ENCODE measurements at places on chromosomes 11 and 22.

DNA sequence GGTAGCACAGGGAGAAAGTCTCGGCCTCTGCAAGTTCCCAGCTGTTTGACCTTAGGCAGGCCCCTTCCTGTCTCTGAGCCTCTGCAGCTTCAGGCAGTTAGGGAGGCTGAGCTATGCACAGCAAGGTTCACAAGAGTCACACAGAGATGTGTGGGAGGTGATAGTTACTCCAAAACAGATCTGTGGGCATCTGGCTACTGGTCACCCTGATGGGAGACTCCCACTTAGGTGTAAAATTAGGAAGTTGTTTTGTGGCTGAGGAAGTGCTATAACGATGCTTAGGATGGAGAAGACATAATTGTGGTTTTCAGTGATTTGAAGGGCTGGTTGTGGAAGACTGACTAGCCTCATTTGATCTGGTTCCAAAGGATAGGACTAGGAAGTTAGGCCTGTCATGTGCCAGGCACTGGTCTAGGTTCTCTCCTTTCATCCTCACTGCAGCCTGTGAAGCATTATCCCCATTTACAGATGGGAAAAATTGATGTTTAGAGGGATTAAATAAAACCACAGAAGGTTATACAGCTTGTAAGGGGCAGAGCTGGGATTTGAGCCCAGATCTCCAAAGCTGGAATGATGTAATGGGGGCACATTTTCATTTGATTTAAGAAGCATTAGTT lies 13.5 kb downstream of the ACO2 start:
- no peak for DNase-seq

- DNase-seq: no peak
Observed at GRCh38 chr22:27772081-27772983, 29.2 kb downstream of the MN1 start.

GRCh38 chr22:25779426-25779825 lies 37.4 kb downstream of the MYO18B start:
- no peak for DNase-seq

DNA sequence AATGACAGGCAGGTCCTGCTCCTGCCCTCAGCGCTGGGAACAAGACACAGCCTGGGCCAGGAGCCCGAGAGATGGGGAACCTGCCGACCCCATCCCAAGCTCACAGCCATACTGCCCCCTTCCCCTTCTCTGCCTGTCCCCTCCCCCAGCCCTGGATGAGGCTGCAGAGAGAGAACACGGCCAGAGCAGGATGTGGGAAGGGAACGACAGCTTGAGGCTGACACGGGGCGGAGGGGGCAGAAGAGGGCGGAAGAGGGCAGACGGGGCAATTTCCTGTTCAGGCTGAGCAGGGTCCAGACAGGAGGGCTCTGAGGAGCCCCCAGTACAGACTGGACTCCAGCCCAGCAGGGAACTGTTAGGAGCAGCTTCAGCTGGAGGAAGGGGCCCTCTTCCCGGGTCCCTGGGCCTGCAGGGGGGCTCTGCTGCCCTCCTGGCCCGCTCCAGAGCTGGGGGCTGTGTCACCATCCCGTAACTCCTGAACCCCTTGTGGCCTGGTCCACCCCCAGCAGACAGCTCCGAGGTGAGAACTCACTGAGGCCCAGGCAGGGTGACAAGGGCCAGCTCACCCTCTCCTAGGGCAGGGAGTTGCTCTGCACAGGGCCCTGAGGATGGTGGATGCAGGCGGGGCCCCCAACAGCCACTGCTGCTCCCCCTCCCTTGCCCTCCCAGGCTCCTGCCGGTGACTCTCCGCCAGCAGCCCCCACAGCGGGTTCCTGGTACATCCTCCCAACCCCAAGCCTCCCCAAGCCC lies 5.7 kb downstream of the CTSD start:
- peak; percentile 68 for DNase-seq

- no peak for DNase-seq
Observed at GRCh38 chr11:134890446-134890845, 478.4 kb upstream of the B3GAT1 start.

DNA sequence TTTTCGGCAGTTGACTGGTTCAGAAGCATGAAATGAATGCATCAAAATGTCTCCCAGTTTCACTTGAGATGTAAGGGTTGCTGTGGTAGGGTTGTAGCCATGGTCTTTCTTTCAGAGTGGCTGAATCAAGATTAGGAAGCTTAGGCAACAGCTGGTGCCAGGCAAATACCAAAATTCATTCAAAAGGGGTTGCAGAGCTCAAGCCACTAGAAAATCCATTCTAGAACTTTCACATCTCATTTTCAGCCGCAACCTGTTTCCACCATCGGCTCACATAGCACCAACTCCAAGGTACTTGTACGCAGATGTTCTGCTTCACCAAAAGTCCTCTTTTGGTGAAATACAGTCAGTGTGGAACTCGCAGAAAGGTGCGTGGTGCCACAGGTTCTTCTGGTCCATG lies 40.5 kb upstream of the STK33 start:
- no peak for DNase-seq

DNA sequence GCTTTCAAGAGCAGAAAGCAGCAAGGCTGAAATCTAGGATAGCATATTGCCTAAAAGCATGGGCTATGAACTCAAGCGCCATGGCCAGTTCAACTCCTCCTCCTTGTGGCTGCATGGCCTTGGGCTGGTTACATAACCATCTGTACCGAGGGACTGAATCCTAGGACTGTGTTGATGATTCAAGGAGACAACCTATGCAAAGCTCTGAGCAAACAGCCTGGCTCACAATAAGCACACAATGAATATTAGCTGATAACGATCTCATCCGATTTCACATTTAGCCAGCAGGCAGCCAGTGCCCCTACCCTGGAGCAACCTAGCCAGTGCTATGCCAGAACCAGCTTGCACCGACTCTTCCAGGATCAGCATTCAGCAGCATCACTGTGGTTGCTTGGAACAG lies 698.4 kb downstream of the TBC1D22A start:
- DNase-seq: no peak

DNA sequence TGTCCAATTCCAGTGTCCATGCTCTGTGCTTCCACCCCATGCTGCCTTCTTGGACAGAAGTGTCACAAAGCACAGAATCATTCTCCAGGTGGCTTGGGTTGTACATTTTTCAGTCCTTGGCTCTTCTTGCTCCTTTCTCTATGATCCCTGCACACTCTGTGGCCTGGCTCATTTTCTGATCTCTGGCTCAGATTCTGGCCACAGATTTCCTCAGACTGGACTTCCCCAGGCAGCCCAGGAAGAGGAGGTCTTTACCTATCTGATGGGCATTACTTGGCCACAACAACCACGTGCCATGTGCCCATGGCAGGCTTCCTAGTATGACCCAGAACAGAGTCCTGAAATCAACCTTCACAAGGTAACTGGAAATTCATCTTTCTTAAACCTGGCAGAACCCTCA lies 27.2 kb downstream of the SYTL2 start:
- no peak for DNase-seq

GRCh38 chr22:33219648-33220384 lies 161.6 kb upstream of the SYN3 start:
- no peak for DNase-seq

GRCh38 chr22:21951931-21952465 lies 650 bp downstream of the PPM1F start:
- peak; percentile 37 for DNase-seq

GRCh38 chr11:19102521-19102900 lies 14.5 kb upstream of the ZDHHC13 start:
- DNase-seq: no peak

DNA sequence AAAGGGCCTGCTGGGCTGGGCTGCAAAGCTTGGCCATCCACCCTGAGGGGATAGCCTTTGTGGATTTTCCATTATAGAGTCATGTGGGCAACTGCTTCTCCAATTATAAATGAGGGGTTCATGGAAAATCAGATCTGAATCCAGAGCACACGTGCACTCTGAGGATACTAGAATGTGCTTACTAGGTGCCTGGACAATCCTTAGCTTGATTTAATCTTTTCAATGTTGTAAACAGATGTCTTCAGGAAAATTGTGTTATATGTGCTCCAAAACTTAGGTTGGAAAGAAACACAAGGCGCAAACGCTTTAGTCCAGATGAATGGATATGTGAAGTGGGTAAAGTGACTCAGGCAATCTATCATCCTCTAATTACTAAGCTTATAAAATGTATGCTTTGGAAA lies 92.0 kb downstream of the SLC17A6 start:
- DNase-seq: no peak

GRCh38 chr11:130616573-130616972 lies 168.1 kb downstream of the ADAMTS15 start:
- no peak for DNase-seq

- DNase-seq: peak; percentile 78
Observed at GRCh38 chr11:72676861-72677341, 2.7 kb upstream of the PDE2A start.

- DNase-seq: no peak
Observed at GRCh38 chr11:19536131-19536530, 176.5 kb upstream of the NAV2 start.

DNA sequence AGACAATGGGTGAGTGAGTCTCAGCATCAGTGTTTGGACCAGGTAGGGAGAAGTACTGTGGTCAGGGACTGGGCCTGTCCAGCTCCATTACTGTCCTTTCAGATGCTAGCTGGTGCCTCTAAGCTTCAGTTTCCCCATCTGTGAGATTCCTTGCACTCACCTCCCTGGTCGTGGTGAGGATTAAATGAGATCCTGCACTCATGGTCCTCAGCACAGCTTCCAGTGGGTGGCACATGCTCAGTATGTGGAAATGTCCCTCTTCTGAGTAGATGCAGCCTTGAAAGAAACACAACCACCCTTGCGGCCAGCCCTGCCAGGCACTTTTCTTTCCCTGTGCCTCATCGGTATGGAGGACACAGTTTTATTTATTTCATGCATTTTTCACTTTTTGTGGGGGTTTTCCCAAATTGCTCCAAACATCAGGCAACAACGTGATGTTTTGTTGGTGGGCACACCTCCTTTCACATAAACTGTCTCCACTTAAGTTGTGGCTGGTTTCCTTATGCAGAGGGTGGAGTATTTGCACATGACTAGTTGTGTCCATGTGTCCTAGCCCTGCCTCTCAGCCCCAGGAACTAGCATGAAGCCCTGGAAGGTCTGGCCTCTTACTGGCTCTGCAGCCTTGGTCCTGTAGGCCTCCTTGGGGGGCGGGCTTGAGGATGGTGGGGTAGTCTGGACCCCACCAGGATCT lies 1.1 kb downstream of the LZTR1 start:
- no peak for DNase-seq

GRCh38 chr11:88406876-88407275 lies 69.3 kb upstream of the CTSC start:
- DNase-seq: no peak
